ENCODE measurements at places on chromosomes 5 and 9. TPM values are rescaled to one million over a fixed set of nuclear protein-coding genes. Genes with fewer than 3 reads are reported as not detected.

SPTLC1 gene
- total RNA-seq: 73.2 TPM

DNA sequence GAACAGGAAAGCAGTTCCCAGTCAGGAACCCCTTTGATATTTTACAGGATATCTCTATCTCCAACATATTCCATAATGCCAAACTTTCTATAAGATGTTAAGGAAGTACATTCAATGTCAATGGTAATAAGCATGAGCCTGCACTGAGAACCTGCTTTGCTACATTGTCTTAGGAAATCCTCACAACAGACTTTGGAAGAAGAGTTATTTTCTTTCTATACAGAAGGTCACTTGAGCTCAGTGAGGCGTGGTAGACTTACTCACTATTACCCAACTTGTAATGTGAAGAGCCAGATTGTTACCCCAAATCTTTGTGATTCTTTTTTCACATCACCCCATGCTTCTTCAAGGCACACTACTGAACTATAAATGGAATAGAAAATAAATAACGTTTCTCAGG is 435.9 kb downstream of the DNAH5 start:
- no peak for DNase-seq

DNA sequence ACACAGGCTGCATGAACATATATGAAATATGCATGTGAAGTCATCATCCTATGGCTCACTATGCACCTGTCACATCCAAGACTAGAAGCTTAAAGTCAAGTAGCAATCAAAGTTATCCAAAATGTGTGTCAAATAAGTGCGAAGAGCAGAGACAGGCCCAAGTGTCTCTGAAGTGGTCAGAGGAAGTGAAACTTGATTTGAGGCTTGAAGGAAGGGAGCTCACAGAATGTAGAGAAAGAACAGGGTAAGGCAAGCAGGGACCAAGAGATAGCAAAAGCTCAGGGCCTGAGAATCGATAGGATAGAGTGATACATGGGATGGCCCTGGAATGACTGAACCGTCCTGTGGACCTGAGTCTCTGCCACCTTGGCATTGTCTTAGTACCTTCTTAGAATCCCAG is 274.3 kb upstream of the TRPC7 start:
- DNase-seq: no peak

NUTM2G gene
- total RNA-seq: not detected

- DNase-seq: no peak
Measured at GRCh38 chr5:172169216-172169615, 18.8 kb downstream of the STK10 start.
